Activated naive CD4-positive, alpha-beta T cell (primary cell): ENCODE measurements at places on chromosomes 16 and 17.
A peak's percentile ranks its signal among the peaks of the same experiment; 100 is the strongest.

GRCh38 chr16:77306075-77306474, 106.9 kb downstream of the SYCE1L start:
- no peak for DNase-seq

DNA sequence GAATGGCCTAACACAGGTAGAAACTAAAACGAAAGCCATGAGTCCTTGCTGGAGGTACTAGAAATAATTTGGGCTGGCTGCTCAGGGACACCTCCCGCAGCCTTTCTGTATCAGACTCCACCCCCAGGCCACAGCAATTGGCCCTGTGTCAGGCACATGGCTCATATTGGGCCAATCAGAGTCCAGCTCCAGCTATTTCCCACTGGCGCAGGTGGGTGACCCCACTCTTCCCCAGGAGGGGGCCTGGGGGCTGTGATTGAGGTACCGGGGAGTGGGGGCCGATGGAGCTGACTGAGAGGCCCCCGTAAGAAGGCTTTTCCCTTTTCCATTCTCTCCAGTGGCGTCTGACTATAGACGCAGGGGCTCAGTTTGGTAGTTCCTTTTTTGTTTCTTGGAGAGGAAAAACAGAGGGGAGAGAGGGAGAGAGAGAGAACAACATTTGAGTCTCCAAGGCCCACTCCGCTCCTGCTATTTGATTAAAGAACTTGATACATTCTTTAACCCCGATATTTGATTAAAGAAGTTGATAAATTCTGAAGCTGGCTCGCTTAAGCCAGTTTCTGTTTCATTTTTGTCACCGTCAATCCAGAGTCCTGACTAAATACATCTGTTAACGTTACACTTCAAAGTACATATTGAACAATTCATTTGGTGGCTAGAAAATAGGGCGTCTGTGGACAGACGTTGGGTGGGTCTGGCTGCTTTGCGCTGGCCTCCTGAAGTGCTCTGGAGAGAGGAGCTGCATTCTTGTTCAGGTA, 26.3 kb downstream of the FOXL1 start:
- DNase-seq = no peak

- no peak for DNase-seq
Observed at GRCh38 chr17:45388604-45389325, 43.9 kb downstream of the ARHGAP27 start.

DNA sequence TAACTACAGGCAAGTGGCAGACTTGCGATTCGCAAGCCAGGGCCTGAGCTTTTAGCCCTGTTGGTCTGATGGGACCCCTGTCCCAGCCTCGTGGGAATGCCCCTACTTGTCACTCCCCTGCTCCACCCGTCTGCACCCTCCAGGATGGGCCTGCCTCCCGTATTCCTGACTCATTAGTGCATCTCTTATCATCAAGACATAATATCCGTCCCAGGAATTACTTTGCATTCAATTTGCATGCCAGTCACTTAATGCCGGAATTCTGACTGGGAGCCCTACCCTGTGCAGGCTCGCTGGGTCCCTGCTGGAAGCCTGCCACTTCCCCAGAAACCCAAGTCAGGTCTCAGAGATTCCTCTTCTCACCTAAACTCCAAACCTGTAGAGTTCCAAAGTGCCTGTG, 3.3 kb downstream of the PRSS53 start:
- DNase-seq = no peak

- DNase-seq = no peak
Observed at GRCh38 chr17:37789021-37789565, 44.2 kb upstream of the HNF1B start.

DNA sequence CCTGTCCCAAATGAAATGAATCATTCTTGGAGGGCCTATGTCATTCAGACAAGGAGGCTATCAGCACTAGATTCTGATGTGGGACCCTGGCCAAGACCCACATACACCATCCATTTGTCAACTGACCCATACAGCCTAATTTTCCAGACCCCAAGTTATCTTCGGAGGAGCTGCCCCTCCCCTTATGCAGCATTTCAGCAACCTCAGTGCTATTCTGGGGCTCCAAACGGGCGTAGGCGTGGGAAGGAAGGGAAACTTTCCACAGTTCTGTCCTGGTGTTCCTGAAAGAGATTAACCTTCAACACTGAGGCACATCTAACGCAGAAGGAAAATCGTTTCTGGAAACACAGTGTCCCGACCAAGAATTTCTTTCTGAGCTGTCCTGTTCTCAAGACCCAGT, 86.7 kb downstream of the MYH11 start:
- no peak for DNase-seq

- DNase-seq = no peak
Observed at GRCh38 chr17:48589831-48590606, at the start of gene HOXB3. HOXB3 (minus strand) TSS chr17:48590241; CDS start chr17:48552474, 37,767 bp downstream.

- DNase-seq = no peak
Observed at GRCh38 chr17:78875363-78876093, 27.5 kb downstream of the CEP295NL start.

DNA sequence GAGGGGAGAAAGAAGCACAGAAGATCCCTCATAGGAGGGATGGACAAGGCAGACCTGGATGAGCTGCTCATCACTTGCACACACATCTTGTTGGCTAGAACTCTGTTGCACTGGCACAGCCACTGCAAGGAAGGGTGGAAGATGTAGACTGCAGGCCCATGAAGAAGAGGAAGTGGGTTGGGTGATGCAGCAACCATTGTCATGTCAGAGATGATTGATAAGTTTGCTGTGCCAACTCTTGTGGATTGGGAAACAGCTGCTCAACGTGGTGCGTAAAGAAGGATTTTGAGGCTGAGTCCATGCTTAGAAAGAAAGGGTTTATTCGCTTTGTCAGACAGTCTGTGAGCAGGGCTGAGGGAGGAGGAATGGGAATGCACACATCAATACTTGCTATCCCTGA, 161.4 kb upstream of the MPHOSPH6 start:
- DNase-seq = no peak

DNA sequence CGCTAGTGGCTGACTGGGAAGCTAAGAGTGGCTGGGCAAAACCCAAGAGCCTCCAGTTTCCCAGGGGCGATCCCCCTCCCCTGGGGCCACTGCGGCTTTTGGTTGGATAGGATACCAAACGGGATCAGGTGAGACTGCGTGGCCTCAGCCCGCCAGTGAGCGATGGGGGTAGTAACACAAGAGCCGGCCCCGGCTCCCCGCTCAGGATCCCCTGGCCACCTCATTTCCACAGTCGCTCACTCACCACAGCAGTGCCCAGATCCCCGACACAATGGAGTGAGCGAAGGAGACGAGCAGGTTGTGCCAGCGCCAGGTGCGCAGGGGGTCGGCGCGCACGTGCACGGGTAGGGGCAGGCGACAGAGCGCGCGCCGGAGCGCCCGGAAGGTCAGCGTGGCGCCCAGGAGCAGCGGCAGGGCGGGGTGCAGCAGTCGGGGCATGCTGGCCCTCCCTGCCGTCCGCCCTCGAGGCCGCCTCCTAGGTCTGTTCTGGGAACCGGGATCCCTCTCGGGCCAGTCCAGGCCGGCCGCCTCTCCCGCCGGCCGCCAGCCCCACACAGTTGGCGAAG, 290 bp downstream of the TLCD1 start:
- peak; percentile 51 for DNase-seq

- DNase-seq = peak; percentile 23
Observed at GRCh38 chr17:63998050-63998720, at the start of gene PRR29. PRR29 (plus strand) TSS chr17:63998351; CDS start chr17:63998365, 14 bp downstream.

DNA sequence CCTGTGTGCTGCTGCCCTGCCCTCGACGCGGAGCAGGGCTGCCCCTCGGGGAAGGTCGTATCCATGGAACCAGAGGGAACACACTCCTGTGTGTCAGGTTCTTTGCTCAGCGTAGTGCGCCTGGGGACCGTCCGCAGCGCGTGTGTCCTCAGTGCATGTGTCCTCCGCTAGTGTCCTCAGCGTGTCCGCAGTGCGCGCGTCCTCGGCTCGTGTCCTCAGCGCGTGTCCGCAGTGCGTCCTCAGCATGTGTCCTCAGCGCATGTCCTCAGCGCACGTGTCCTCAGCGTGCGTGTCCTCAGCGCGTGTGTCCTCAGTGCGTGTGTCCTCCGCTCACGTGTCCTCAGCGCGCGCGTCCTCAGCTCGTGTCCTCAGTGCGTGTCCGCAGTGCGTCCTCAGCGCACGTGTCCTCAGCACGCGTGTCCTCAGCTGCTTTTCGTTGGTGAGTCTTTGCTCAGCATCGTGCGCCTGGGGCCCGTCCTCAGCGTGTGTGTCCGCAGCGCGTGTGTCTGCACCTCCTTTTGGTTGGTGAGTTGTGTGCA, 59.2 kb upstream of the ZNF750 start:
- DNase-seq = no peak

DNA sequence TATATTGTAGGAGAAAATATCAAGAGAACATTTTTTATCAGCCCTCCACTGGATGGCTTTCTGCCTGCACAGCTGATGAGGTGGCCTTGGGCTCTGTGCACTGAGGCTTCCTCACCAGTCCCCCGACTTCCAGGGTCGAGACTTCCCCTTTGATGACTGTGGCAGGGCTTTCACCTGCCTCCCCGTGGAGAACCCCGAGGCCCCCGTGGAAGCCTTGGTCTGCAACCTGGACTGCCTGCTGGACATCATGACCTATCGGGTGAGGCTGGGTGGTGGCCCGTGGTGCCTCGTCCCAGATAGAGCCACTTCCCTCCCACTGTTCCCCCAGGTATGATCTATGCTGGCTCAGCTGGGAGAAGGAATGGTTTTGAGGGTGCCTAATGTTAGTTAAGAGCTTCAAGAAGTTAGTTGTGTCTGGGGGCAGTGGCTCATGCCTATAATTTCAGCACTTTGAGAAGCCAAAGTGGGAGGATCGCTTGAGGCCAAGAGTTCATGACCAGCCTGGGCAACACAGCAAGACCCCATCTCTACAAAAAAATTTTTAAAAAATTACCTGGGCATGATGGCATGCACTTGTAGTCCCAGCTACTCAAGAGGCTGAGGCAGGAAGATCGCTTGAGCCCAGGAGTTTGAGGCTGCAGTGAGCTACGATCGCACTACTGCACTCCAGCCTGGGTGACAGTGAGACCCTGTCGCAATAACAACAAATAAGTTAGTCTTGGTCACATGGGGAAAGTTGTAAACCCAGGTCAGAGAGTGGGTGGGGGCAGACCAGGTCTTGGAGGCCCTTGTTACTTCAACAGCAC, 11.8 kb downstream of the FCSK start:
- DNase-seq = no peak

DNA sequence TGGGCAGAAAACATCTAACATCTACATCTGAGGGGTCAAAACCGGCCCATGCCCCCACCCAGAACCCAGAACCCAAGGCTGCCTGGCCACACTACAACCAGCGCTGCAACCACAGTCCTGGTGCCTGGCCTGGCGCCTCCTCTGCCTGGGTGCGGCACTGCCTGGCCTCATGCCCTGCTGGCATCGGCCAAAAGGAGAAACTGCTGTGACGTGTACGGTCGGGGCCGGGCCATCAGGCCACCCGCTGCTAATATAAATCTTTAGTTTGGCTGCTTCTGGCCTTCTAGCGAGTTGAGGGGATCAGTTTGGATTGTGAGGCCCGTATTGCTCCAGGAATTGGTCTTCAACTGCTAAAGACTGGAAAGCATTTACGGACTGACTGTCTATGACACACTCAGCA, 22.8 kb downstream of the TMEM204 start:
- DNase-seq = no peak

GRCh38 chr17:76139801-76140660, 1.0 kb downstream of the FOXJ1 start:
- peak; percentile 48 for DNase-seq

DNA sequence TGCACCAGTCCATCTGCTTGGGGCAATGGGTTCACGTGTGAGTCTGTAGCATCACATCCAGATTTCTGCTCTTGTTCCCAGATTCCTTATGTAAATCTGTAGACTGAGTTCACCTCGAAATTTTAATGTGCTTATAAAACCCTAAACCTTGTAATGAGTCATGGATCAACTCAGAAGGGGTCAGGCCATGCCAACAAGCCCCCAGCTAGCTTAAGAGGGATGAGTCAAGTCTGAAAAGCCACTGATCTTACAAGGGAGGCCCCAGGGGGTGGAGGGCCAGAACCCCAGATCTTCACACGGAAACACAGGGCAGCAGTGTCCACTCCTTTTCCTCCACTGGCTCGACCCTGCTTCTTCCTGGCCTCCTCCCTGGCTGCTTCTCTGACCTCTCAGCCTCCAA, 399.1 kb upstream of the CDH5 start:
- DNase-seq = no peak

DNA sequence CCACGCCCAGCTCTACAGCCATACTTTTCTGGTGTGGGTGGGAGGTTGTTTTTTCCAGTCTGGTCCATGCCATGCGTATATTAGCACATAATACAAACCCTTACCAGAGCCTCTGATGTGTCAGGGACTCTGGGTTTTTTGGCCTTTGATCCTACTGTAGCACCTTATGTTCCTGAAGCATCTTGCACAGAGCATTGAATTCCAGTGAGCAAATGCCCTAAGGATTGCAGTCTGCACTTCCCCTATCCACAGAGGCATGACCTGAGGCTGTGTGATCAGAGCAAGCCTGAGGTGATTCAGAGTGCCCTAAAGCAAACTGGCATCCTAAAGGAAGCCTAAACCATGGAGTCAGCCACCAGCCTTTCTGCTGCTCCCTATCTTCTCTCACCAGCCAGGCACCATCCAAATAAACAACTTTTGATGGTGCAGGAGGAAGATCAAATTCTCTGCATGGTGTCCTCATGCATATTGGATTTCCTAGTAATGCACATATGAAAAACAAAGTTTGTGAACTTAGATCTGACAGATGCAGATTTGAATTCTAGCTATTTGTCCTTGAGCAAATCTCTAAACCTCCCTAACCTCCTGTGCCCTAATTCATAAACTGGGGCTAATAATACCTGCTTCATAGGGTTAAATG, 41.2 kb upstream of the HAS3 start:
- DNase-seq = no peak

- no peak for DNase-seq
Observed at GRCh38 chr17:75742337-75742736, 21.1 kb downstream of the ITGB4 start.

GRCh38 chr16:69787883-69788282, 25.8 kb downstream of the WWP2 start:
- DNase-seq = no peak

GRCh38 chr17:81387100-81388090, 7.9 kb upstream of the BAHCC1 start:
- DNase-seq = no peak

GRCh38 chr16:52466994-52467393, 79.9 kb downstream of the TOX3 start:
- no peak for DNase-seq

- DNase-seq = no peak
Observed at GRCh38 chr17:72110942-72111318, 9.9 kb upstream of the SOX9 start.

DNA sequence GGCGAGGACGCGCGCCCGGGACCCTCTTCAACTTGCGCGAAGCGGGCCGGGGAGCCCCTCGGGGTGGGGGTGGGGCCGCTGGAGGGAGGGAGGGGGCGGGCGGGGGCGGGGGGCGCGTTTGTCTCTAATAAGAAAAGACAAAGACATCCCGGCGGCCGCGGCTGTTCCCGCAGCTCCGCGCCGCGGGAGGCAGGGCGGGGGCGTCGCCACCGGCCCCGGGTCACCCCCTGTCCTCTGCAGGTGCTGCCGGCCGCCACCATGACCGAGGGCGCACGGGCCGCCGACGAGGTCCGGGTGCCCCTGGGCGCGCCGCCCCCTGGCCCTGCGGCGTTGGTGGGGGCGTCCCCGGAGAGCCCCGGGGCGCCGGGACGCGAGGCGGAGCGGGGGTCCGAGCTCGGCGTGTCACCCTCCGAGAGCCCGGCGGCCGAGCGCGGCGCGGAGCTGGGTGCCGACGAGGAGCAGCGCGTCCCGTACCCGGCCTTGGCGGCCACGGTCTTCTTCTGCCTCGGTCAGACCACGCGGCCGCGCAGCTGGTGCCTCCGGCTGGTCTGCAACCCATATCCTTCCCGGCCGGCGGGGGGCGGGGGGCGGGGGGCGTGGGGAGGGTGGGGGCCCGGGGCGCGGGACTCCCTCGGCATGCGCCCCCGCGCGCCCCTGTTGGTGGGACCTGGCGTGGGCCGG, 714 bp downstream of the CACNA1H start:
- DNase-seq = no peak

GRCh38 chr16:58658796-58659211, 25.8 kb downstream of the SLC38A7 start:
- DNase-seq = no peak
